NCI-H1694 (cell line): ENCODE measurements at places on chromosomes 16 and 17.
A peak's percentile ranks its signal among the peaks of the same experiment; 100 is the strongest.

DNA sequence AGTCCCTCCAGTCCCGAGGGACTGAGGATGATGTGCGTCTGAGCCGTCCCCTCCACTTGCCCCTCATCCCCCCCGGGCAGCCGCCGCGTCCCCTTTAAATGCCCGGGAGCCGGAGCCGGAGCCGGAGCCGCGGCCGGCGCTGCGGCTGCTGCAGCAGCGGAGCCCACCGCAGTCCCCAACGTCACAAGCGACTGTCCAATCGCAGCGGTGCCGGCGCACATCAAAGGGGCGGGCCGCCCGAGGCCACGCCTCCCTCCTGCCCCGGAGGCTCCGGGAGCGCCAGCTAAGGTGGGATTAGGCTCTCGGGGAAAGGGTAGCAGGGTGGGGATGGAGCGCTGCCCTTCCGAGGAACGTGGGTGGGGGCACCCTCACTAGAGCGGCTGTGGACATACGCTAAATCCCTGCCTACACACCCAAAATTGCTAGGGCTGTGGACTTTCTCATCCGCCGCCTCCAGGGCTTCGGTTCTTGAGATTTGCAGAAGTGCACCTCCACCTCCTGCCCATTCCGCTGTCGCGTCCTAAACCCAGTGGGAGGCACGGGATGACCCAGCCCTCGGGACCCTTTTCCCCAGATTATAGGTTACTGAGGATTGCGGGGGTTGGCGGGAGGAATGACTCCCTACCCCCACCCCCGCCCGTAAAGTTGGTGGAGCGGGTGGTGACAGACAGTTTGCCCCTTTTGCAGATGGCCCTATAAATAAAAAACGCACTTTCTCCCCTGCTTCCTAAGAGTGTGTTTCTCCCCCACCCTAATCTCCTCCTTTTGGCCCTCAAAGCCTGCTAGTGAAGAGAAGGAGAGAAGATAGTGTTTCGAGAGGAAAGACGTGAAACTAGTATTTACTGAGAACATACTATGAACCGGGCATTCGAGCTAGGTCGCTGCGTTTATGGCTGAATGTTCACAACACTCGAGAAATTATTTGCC is at the start of gene PHOSPHO1:
TSS of gene PHOSPHO1 (minus strand) at position 152 of the 927 bp plus-strand sequence. CDS start 4,096 bp downstream, outside the sequence.
- peak; percentile 45 for DNase-seq

DNA sequence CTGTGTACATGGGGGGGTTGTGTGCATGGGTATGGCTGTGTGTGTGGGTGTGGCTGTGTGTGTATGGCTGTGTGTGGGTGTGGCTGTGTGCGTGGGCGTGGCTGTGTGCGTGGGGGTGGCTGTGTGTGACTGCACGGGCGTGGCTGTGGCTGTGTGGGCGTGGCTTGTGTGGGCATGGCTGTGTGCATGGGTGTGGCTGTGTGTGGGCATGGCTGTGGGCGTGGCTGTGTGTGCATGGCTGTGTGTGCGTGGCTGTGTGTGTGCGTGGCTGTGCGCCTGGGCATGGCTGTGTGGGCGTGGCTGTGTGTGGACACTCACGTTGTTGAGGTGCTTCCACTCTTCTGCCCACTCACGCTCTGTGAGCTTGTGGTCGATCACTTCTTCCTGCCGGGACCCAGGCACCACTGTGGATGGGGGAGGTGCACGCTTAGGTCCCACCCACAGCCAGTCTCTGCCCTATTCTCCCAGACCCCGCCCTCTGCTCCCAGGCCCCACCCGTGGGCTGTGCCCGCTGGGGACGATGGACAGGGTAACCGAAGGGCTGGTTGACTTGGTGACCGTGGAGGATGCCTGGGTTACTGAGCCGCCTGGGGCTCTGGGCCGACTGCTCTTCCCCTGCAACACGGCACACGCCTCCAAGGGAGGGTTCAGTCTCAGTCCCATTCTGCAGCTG is 16.0 kb upstream of the PABPN1L start:
- DNase-seq, result no peak

DNA sequence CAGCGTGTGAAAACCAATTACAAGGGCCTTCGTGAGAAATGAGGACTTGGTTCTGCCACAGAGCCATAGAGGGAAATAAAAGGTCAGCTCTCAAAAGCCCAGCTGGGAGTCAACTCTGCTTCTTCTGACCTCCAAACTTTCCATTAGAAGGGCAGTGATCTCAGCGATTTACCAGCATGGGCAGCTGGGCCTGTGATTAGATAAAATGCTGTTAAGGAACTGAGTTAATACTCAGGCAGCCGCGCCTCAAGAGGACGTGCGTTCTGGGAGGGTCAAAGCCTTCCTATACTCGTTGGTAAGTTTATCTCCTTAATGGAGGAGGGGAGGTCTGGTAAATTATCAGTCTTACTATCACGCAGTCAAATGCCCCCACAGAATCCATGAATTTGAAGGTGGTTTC is 480.2 kb upstream of the ERCC4 start:
- DNase-seq, result no peak

GRCh38 chr16:81238296-81239011 is at the start of gene BCO1:
Gene BCO1 (plus strand): TSS chr16:81238689. CDS start chr16:81238909, 220 bp downstream.
- DNase-seq, result no peak

DNA sequence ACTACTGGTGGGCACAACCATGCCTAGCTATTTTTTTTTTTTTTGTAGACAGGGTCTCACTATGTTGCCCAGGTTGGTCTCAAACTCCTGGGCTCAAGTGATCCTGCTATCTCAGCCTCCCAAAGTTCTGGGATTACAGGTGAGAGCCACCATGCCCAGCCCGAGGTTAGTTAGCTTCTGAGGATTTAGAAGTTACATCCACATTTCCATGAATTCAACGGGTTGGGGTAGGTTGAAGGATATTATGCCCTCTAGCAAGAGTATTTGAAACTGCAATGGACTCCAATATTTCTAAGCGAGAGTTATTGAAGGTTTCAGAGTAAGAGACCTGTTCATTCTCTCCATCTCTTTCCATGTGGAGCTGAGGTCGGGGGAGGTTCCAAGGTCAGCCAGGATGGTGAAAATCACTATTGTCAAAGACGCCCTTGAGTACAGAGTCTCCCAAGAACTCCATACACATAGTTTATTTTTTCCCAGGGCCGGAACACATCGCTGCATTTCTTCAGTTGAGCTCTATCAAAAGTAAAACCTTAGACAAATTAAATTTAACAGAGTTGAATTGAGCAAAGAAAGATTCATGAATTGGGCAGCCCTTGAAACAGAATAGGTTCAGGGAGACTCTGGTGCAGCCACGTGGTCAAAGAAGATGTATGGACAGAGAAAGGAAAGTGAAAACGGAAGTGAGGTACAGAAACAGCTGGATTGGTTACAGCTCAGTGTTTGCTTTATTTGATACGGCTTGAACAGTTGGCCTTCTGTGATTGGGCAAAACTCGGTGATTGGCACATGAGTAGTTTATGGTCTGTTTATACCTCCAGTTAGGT is 19.0 kb upstream of the ITPRIPL2 start:
- no peak for DNase-seq

DNA sequence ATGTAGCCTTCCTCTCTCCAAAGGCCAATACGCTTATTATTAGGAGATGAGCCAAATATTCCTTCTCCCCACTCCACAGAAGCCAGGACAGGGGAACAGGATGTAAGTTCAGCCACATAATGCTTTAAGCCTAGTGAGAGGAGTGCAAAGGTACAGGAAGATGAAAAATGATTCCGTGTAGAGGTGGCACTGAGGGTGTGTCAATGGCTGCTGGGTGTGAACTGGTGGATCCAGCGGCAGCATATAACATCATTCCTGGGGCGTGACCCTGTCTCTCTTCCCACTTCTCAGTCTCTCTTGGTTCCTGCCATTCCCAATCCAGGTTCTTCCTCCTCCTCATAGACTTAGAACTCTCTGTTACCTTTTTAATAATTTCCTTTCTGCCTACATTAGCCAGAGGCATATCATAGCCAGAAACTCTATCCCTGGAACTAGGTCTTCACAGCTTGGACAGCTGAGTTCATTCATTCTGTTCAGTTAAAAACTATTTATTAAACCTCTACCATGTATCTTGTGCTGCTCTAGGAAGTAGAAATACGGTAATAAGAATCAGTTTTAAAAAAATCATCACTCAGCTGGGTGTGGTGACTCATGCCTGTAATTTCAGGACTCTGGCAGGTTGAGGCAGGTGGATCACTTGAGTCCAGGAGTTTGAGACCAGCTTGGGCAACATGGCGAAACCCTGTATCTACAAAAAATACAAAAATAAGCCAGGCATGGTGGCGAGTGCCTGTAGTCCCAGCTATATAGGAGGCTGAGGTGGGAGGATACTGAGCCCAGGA is 58.0 kb upstream of the FAM20A start:
- no peak for DNase-seq

GRCh38 chr16:27481282-27481934 is 68.3 kb downstream of the GTF3C1 start:
- no peak for DNase-seq

DNA sequence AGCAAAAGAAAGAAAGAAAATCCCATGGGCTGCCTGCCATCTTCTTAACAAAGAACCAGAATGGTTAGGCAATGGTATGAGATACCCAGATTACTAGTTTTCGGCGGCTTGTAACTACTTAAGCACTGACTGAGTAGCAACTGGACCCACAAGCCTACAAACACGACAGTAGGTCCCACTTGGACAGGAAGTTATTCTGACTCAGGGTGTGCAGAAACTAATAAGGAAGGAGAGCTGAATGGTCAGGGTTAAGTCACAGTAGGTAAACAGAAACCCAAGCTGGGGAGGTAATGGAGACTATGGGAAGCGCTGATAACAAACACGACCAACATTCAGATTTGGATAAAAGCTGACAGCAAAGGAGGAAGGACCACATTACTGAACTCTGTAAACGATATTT is 10.4 kb upstream of the HLF start:
- DNase-seq, result no peak

- DNase-seq, result no peak
Observed at GRCh38 chr17:2591040-2591640, 2.3 kb upstream of the PAFAH1B1 start.

DNA sequence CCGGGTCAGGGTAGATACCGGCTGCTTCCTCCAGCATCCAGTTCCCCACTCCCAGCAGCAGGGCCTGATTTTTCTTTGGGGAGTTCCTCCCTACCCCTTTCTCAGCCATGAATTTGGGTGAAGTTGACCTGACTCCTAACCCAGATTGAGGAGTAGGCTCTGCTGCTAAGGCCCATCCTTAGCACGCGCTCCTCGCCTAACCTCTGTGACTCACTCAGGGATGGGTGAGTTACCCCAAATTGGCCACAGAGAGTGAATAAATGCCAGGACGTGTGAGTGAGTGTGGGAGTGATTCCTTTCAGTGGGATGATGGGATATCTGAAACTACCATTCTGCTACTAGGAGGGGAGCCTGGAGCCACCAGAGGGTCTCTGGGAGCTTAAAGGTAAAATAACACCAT is 28.9 kb upstream of the ABCC12 start:
- no peak for DNase-seq

DNA sequence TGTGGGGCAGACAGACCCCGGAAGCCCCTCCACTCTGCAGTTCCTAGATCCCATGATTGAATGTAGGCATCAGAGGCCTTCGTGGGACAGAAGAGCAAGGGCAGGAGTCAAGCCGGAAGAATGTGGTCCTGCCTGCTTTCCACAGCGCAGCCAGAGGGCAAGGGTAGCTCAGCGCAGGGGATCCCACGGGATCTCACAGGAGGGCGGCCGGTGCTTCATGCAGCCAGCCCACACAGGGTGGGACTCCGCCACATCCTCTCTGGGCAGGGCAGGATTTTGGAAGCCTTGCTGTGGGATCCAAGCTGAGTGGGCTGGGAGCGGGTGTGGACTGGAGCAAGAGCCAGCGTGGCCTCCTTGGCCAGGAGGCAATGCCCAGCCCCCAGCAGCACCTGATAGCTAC is 13.0 kb downstream of the KATNB1 start:
- no peak for DNase-seq

- no peak for DNase-seq
Observed at GRCh38 chr16:4935241-4935855, 1.6 kb downstream of the PPL start.

DNA sequence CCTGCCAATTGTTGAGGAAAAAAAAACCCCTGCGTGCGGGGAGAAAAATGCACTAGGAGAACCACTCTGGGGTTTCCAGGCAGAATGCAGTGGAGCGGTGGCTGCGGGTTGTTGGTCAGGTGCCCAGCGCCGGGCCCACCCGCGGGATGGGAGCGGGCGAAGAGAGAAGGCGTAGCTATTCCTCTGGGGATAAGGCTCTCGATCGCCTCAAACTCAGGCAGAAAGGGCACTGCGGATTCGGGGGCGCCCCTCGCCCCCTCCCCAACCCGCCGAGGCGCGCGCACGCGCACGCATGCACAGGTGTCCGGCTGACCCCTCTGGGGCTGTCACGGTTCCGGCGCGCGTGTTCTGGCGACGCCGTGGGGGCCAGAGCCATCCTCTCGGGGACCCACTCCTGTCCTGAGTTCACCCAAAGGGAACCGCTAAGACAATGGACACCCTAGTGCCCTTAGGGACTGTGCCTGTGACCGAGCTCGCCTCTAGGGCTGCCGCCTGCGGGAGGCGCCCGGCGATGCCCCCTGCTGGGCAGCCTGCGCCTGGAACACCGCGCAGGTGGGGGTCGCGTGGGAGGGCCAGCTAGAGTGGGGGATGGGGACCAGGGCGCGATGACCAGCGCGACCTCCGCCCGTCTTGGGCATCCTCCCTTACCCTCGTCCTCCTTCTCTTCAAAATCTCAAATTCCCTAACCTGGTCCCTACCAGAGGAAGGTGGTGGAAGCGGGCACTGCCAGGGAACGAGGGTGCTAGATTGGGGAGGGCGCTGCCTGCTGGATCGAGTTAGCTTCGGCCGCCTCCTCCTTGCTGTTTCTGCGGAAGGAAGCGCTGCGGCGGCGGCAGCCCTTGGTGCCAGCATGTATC is 14.4 kb upstream of the CBX8 start:
- DNase-seq, result peak; percentile 67

- no peak for DNase-seq
Observed at GRCh38 chr17:40916366-40916765, 21.1 kb downstream of the KRT23 start.

DNA sequence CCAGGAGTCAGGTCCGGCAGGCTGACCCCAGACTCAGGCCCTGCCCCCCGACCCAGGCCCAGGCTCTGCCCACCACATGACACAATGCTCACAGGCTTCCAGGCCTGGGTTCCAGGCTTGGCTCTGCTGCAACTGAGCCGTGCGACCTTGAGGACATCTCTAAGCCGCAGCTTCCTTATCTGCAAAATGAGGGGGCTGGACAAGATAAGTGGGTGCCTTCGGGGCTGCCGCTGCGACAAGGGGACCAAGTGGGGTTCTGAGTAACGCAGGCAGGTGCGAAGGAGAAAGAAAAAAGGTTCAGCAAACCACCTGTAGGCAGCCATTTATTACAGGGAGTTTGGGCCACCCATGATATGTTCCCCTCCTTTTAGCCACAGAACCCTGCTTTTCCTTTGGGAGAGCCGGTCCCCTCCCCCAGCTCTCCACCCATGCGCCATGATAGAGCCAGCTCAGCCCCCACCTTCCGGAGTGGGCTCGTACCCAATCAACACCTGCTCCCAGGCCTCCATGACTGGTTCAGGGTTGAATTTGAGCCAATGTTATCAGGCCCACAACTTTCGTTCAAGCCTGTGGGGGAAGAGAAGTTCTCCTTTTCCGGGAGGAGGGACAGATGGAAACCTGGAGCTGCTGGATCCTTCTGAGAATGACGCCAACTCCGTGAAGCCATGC is 38.2 kb downstream of the RTN4RL1 start:
- DNase-seq, result no peak

DNA sequence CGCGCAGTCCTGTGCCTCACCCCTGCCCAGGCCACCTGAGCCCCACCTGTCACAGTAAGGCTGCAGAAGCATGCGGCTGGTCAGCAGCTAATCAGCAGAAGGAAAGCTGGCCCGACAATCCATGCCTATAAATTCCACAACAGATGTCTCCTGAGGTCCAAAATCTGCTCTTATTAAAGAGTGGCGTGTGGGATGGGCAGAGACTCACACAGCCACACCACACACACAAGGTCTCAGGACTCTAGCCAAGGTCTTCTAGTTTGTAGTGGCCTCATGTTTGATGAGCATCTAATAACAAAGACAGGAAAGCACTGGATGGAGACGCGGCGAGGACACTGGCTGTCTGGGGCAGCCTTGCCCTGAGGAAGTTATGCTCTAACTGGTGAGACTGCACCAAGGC is 55.9 kb downstream of the ANKRD11 start:
- DNase-seq, result no peak
